ENCODE measurements at places on chromosomes 11 and 22.

- DNase-seq: no peak
These were observed 9.5 kb downstream of the C1QTNF6 start for GRCh38 chr22:37178350-37179125.

DNA sequence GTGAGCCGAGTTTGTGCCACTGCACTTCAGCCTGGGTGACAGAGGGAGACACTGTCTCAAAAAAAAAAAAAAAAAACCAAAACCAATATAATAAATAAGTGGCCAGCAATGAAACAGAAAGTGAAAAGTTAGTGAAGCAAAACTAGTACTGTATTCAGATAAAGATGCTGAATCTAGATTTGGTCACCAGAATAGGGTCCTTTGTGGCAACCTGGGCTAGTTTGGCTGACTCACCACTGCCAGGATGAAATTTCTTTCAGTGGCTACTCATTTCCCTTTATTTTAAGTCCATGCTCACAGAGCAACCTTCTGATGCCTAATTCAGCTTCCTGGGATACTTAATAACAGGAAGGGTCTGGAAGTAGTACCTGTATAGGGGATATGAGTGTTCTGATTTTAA lies 26.0 kb downstream of the LIMK2 start:
- no peak for DNase-seq

DNA sequence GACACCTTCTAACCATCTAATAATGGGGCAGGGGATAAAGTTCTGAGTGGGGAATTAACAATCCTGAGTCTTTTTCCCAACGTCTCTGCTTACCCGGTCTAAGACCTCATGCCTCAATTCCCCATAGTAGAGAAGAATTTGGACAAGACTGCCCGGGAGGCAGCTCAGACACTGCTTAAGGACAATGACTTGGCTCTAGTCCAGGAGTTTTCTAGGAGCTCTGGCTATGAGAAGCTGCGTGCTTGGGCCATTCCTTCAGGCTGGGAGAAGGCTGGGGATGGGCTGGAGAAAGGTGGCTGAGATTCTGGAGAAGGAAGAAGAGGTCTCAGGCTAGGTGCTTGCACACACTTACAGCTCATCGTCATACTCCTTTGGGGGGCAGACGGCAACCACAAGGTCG lies 19.8 kb upstream of the ABCC8 start:
- DNase-seq: no peak

- no peak for DNase-seq
These were observed 18.3 kb upstream of the RAC2 start for GRCh38 chr22:37262346-37262745.

DNA sequence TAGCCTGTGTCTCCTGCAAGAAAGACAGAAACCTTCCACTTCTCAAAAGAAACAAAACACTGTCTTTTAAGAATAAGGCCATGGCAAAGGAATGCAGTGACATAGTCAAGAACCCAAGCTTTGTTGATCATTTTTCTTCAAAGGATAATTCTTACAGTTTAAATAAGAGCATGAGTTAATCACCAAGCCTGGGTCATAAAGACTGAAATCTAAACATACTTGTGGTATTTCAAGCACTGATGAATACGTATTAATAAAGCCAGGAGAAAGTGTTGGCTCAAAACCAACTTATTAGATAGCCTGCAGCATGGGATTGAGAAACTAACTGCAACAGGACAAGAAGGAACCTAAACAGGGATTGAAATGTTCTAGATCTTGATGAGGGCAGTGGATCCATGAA lies 143.3 kb upstream of the MTNR1B start:
- peak; percentile 80 for DNase-seq

GRCh38 chr11:91688672-91689071 lies 535.9 kb upstream of the FAT3 start:
- no peak for DNase-seq

DNA sequence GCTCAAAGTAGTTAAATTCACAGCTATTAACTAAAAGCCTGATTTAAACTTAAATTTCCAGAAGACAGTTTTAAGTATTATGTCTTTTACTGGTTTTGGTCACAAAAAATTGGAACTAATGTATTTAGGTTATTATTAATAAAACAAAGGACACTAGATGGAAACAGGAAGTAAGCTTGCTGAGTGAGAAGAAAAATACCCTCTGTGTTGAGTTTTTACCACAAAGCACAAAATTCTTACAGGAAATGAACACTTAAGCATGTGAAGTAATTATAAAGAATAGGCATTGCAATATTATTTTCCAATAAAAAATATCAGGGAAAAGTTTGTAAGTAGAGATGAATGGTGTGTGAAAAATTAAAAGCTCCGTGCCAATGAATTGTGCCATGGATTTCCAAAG lies 46.3 kb downstream of the PIK3C2A start:
- DNase-seq: no peak

- DNase-seq: peak; percentile 51
These were observed 4.1 kb downstream of the ST3GAL4 start for GRCh38 chr11:126359431-126360048.

DNA sequence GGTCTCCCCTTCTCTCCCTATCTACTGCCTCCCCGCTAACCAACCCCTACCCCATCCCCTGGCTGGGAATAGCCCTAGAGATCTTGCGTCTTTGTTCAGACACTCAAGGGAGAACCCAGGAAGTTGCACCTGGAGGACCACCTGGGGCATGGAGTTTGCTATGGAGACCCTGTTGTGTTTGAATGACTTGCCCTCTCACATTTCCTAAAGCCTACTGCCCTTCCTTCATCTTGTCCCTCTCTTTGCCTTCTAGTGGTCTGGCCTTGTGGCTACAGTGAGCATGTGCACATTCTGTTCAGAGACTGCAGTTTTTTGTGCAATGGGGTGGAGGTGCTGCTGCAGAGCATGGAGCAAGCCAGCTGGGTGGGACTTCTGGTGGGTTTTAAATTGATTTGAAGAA lies 42.5 kb downstream of the ZNRF3 start:
- no peak for DNase-seq

DNA sequence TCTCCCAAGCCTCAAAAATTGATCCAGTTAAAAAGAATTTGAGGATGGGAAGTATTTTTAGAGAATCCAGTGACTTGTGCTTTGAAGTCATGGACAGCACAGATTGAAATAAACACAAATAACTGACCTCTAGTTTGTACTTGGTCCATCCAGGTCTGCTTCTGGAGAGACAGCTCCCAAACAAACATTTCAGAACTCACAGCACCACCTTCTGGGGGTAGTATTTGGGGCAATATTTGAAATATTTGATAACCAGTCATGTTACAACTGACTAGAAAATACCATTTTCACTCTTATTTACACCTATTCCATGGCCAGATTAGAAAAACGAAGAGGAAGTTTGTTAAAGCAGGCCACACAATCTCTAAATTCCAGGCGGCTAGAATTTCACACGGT lies 56.2 kb downstream of the CTSC start:
- no peak for DNase-seq

DNA sequence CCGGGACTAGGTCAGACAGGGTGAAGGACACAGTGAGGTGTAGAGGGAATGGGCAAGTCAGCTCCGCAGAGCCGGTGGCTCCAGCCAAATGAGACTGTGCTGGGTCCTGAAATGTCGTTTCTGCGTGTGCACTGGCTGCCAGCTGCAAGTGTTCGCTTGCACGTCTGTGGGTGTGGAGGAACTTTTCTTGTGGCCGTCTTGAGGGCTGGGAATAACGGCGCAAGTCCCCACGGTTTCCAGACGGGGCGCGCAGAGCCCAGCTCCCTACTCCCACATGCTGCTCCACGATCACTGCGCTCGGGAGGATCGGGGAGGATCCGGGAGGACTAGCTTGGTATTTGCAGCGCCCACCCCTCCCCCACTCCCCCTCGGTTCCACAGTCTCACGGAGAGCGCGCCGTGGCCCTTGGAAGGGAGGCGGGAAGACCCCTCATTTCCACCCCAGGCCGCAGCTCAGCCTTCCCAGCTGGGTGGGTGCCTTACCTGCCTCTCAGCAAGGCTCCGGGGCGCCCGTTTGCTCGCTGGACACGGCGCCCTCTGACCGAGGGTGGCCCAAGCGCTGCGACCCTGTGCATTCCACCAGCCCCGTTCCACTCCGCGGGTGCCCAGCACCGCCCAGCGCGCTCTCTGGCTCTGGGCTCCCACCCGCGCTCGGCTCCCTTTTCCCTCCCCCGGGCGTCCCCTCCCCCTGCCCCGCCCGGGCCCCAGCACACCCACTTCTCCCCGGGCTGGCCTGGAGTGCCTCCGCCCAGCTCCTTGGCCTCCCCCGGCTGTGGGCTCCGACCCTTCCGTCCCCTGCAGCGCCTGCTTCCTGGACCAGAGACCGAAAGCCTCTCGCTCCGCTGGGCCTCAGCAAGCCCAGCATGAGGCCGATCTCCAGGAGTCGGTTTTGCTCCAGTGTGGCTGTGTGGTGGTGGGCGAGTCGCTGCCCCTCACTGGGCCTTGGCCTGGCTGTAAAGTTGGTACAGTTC lies at the start of gene KCNE3:
KCNE3 (minus strand) TSS at position 634 of the 970 bp plus-strand sequence. CDS start 9,986 bp downstream, outside the sequence.
- no peak for DNase-seq

DNA sequence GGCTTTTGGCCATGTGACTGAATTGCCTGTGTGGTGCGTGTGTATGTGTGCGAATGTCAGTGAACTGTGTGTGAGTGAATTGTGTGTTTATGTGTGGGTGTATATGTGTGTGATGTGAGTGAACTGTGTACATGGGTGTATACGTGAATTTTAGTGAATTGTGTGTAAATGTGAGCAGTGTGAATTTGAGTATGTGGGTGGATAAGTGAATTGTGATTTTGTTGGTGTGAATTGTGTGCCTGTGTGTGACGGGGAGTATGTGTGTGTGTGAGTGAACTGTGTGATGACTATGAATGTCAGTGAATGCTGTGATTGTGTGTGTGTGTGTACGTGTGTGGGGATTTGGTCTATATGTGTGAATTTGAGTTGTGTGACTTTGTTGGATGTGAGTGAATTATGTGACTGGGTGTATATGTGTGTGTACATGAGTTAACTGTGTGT lies 3.5 kb downstream of the DDTL start:
- DNase-seq: no peak

DNA sequence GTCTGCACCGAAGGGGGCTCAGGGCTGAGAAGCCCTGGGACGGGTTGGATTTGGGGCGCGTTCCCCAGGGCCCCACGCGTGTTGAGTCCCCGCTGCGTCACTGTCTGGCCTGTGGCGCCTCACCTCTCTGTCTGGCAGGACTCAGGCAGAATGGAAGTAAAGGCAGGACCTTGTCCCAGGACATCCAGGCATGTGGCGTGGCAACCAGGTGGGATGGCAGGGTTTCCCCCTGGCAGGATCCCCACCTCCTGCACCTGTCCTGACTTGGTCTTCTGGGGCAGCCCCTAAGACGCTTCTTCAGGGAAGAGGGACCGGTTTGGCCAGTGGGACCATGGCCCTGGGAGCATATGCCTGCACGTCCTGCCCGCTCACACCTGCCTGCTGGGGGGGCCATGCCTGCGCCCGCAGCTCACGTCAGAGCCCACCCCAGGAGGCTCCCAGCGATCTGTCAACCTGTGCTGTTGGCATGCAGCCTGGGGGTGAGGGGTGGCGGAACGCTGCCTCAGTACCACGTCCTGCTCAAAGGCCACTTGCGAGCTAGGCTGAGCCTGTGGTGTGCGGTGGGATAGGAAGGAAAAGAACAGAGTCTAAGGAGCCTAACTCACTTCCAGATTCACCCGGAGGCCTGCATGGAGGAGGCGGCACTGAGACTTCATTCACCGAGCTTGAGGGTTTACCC lies 72.7 kb downstream of the KCNQ1 start:
- DNase-seq: no peak

All from astrocyte (in vitro differentiated cells and primary cell).